ENCODE measurements at places on chromosomes 11 and 22. TPM values are rescaled to one million over a fixed set of nuclear protein-coding genes. Genes with fewer than 3 reads are reported as not detected.

The LARGE2 gene
- total RNA-seq = not detected

The BACE1-AS gene
- 3.7 TPM for total RNA-seq

The OR5B21 gene
- total RNA-seq = not detected

The CASP1 gene
- 11.5 TPM for total RNA-seq

The OR5P2 gene
- total RNA-seq = not detected

The PKNOX2 gene
- 6.8 TPM for total RNA-seq

The TSGA10IP gene
- not detected for total RNA-seq

The LRRC74B gene
- not detected for total RNA-seq

The KRTAP5-11 gene
- not detected for total RNA-seq

The GALR3 gene
- not detected for total RNA-seq

The ZBTB16 gene
- total RNA-seq = 6.8 TPM

The NDUFS3 gene
- 95.5 TPM for total RNA-seq

All from skeletal muscle tissue (tissue), 5 donors.